ENCODE measurements at places on chromosomes 6 and 20. TPM values are rescaled to one million over a fixed set of nuclear protein-coding genes. Genes with fewer than 3 reads are reported as not detected.

PNPLA1 gene
- 0.25 TPM for total RNA-seq

NEU1 gene
- total RNA-seq: 176 TPM

WFDC10B gene
- total RNA-seq: not detected

PI16 gene
- total RNA-seq: not detected

DNA sequence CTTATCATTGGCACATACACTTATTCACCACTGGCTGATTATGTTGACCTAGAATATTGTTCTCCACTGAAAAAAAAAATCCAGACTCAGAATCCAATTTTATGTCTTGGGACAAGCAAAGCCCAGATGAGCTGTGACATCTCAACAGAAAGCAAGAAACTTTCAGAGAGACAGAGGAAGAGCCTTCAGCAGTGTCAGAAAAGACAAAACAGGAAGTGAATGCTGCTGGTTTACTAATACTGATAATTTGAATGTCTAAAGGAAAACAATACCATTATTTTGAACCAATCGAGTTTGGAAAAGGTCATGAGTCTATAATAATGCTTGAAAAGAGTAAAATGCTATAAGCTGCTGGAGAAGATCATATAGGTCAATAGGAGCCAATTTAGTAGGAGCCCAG, 179.8 kb upstream of the RIMS1 start:
- no peaks in the 10 kb centered on the region for H3K36me3 ChIP-seq
- no peaks in the 10 kb centered on the region for H3K27me3 ChIP-seq
- H3K4me3 ChIP-seq: no peak overlapping the region

- H3K4me3 ChIP-seq: no peak overlapping the region
- H3K36me3 ChIP-seq: peaks cover 5% of the 10 kb centered on the region
- DNase-seq: no peak
- H3K4me1 ChIP-seq: peaks cover 4% of the 10 kb centered on the region
- no peaks in the 10 kb centered on the region for H3K27me3 ChIP-seq
These were observed 5.7 kb upstream of the TNXB start for GRCh38 chr6:32114796-32115195.

Measured in Caco-2 (cell line).